ENCODE measurements at places on chromosomes 12 and 14.

DNA sequence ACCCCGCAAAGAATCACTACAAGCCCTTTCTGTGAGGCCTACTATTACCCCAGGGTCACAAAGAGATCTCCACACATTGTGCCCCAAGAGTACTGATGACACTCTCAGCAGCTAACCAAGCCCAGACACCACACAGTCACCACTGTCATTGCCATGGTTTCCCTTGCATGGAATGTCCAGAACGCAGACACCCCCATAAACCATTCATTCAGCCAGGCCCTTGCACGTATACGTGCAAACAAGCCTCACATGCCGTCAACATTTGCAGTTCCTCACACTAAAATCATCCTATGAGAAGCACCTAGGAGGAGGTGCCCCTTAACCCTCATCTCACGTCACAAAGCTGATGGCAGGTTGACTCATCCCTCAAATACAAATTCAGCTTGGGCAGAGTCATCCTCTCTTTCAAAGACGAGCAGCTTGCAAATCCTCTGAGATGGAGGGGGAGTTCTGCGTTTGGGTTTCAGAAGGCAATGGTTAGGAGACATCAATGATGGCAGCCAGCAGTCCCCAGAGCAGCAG is 17.1 kb upstream of the KRT77 start:
- no peak for DNase-seq

- DNase-seq: no peak
Observed at GRCh38 chr12:130847112-130847511, 8.1 kb upstream of the STX2 start.

GRCh38 chr12:26830363-26830762 is 2.6 kb downstream of the ITPR2 start:
- DNase-seq: peak; percentile 37

GRCh38 chr14:104970231-104971068 is 7.7 kb downstream of the AHNAK2 start:
- DNase-seq: no peak

DNA sequence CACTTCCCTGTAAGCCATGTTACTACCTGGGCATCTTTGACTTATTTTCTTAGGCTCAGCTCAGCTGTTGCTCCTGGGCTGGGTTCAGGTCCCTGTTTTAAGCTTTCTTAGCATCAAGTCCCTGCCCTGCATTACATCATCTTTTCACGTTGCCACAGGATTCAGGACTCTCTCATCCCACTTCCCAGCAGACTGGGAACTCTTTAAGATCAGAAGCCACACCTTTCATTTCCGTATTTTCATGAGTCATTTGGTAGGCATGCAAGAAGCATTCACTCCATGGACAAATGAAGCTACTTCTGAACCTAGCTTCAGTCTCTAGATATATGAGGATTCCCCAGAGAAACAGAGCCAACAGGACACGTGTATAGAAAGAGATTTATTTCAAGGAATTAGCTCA is 726.8 kb downstream of the VRK1 start:
- no peak for DNase-seq

DNA sequence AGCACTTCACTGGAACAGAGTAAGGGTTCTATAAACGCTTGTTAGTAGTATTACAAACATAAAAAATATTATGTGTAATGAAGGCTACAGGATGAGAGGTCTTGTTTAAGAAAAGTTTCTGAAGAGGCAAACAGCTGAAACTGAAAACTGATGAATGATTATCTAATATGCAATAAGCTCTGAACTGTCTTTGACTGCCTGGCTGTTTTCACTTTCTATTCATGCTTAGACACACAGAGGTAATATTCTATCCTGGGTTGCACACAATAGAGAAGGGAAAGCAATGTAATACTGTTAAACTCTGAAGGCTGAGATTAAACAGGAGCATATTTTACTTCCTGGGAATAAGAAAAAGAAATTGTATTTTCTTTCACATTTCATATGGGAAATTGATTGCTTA is 251.3 kb downstream of the ALX1 start:
- DNase-seq: no peak

DNA sequence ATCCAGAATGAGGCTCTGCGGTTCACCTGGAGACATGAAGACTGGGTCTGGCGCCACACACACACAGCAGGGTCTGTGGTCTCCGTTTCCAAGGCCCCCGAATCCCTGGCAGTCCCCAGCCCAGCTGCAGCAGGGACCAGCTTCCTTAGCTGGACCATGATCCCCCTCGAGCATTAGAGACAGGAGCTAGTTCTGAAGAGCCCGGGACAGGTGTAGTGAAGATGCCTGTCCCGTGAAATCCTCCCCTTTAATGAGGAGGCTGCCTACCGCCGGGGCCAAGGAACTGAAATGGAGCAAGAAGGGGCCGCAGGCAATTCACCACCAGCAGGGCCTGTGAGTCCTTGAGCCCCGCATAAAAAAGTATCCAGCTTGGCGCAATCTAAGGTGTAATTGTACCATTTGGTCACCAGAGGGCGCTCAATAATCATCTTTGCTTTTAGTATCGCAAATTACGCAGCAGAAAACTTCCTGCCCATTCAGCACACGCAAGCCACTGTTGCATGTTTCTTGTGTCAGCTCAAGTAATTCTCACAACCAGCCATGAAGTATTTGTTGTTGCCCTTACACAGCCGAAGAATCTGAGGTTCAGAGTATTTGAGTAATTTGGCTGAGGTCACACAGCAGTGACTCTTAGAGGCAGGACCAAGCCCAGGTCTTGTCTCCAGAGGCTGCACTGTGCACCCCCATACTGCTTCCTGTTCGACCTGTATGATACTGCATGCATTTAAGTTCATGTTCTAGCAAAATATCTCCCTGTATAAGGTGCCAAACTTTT is 54.3 kb upstream of the PPP2R5C start:
- DNase-seq: peak; percentile 89

- no peak for DNase-seq
Observed at GRCh38 chr12:6384499-6385436, 806 bp downstream of the LTBR start.

- DNase-seq: no peak
Observed at GRCh38 chr14:92663049-92663448, 85.4 kb downstream of the LGMN start.

GRCh38 chr14:75088566-75089373 is 19.3 kb downstream of the ZC2HC1C start:
- DNase-seq: peak; percentile 77

DNA sequence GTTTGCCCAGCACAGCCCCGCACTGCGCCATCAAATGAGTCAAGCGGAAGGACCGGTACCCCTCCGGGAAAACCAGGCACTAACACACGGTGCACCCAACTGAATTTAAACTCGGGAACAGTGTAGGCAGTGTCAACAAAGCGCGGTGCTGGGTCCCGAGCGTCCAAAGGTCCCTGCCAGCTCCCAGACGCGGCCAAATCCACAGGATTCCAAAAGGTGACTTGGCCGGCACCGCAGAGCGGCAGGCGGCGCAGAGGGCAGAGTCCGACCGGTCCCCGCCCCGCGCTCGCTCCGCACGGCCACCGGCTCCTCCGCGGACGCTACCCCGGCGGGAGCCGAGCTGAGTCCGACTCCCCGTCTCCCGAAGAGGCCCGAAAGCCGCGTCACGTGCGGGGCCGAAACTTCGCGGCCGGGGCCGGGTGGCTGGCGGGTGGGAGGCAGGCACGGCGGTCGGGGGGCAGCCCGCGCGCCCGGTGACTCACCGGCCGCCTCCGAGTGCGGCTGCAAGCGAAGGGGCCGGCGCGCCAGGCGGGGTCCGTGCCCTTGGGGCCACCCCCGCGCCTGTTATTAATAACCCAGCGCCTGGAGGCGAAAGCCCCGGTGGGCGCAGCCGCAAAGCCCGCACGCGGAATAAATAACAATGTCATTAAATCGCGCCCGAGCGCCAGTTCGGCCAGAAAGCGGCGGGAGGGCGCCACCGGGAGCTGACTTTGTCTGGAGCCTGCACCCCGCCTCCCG is 863 bp downstream of the DENND5B start:
- DNase-seq: peak; percentile 62

DNA sequence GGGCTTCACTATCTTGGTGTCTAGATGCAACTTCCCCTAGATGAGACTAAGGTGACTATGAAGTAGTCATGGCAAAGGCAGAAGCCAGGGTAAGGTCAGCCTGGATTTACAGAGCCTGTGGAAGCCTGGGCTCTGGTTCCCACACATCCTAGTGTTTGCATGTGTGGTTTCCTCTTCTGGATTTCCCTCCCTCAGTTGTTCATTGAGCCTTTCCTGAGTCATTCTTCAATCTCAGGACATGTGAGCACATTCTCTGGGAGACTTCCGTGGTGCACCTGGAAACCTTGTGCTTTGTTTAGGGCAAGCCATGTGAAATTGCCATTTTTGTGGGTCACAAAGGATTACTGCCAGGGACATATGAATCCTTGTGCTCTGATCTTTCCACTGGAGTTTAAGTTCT is 236.6 kb downstream of the C12orf75 start:
- DNase-seq: no peak

GRCh38 chr12:46452061-46452615 is 79.6 kb upstream of the SLC38A2 start:
- no peak for DNase-seq

- DNase-seq: no peak
Observed at GRCh38 chr12:86230516-86231146, 25.6 kb downstream of the MGAT4C start.

DNA sequence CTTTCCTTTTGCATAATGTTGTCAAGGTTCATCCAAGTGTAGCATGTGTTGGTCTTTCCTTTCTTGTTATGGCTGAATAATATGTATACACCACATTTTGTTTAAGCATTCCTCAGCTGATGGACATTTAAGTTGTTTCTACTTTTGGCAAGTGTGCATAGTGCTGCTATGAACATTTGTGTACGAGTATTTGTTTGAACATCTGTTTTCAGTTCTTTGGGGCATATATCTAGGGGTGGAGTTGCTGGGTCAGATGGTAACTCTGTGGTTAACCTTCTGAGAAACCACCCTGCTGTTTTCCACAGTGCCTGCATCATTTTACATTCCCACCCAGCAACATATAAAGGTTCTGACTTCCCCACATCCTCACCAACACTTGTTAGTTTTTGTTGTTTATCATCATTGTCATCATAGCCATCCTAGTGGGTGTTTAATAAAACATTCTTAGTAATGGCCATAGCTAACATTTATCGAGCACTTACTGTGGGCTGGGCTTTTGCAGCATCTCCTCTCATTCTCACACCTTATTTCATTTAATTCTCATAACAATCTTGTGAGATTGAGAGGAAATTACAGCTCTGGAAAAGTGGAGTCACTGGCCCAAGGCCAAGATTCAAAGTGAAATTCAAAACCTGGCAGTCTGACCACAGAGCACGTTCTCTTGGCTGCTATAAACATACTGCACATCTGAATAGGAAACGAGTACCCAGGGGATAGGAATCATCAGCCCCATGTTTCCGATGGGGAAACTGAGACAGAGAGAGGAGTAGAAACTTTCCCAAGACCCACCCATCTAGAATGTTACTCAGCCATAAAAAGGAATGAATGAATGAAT is 193.6 kb downstream of the KSR2 start:
- no peak for DNase-seq

GRCh38 chr14:94989946-94990345 is 167.4 kb downstream of the DICER1 start:
- DNase-seq: no peak

GRCh38 chr12:92431146-92431545 is 271.6 kb upstream of the PLEKHG7 start:
- DNase-seq: peak; percentile 21

- DNase-seq: no peak
Observed at GRCh38 chr12:69118516-69118915, 120.9 kb upstream of the CPSF6 start.

- DNase-seq: peak; percentile 30
Observed at GRCh38 chr12:21502164-21502496, 541 bp downstream of the GOLT1B start.

GRCh38 chr12:49707128-49707811 is at the start of gene FMNL3:
FMNL3 (minus strand) TSS chr12:49707405; CDS start chr12:49707180, 225 bp downstream.
- peak; percentile 93 for DNase-seq

- no peak for DNase-seq
Observed at GRCh38 chr12:32476446-32476845, 77.1 kb downstream of the FGD4 start.

DNA sequence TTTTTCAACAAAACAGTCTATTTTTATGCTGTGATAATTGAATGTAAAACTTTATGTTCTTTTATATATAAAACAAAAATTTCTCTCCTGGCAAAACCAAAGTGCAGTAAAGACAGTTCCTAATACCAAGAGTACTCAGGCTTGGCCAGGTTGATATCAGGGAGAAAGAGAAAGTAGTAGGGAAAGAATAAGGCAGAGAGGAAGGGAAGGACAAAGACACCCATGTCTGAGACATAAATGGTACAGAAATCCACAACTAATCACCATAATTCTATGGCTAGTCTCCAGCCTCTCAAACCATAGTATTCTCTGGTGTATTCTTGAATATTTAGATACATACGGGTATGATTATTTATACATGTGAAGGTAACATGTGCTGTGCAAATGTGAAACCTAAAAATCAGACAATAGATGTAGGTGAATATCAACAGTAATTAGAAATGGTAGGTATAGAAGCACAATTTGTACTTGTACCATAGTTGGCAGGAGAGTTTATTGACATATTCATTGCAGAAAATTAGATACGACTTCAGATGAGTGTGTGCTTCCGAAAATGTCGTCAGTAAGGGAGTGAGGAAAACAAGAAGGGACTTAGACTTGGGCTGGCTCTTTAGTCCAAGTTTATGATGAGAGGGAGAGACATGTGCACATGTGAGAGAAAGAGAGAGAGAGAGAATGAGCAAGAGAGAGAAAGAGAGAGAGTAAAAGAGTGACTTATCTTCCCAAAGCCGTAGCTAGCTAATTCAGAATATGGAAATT is 230.8 kb upstream of the NPAS3 start:
- DNase-seq: no peak

GRCh38 chr12:124032265-124032886 is 59.4 kb downstream of the ZNF664 start:
- peak; percentile 68 for DNase-seq

GRCh38 chr12:125272383-125272933 is 207.2 kb downstream of the AACS start:
- no peak for DNase-seq

DNA sequence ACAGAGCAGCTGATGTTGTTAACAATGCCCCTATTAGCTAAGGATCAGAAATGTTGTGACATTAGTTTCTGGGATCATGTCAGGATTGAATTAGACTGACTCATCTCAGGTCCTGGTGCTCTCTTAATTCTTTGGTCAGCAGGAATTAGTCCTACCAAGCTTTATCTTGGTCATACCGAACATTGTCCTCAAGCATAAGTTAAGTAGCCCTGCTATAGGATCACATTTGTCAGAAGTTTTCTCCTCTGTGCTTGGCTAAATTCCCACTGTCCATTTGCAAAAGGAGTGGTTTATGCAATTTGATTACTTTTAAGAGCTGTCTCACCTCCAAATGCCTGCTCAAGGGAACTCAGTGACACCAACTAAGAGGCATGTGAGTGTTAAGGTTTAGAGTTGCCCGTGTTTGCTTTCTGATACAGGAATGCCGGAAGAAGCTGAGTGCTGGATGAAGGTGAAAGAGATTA is 48.4 kb upstream of the IFNG-AS1 start:
- no peak for DNase-seq

DNA sequence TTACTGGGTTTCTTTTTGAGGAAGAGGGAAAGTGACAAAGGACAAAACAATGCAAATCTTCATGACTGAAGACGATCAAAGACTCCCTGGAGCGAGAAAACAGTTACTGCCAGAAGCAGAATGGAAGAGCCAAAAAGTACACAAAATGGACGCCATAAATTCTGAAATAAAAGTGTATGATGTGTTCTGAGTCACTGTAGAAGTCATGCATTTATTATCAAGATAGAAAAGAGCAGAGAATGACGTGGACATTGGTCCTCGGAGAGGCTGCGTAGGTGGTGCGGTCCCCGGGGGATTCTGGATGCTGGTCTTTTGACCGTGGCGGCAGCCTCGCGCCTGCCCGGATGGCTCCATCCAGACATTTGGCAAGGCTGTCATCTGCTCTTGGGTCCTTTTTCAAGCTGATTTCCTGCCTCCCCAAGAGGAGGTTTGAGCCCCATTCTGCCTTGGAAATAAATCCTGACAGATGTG is 52.8 kb downstream of the C14orf132 start:
- no peak for DNase-seq
